8988T (cell line): ENCODE measurements at places on chromosomes 4 and X.

GRCh38 chr4:10697086-10697485, 12.5 kb upstream of the CLNK start:
- DNase-seq = no peak

DNA sequence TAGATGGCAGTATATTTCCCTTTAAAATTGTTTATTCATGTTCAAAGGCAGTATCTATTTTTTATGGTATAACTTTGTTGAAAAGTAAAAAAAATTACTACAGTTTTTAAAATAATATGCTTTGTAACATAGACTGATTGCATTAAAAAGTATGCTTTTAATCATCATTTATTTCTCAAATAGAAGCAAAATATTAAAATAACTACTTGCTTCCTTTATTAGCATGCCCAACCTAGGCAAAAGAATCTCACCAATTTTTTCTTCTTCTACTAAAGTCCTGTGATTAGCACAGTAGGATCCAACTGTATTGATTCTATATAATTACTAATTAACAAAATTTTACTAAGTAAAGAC, 69.6 kb upstream of the NFKB1 start:
- no peak for DNase-seq

DNA sequence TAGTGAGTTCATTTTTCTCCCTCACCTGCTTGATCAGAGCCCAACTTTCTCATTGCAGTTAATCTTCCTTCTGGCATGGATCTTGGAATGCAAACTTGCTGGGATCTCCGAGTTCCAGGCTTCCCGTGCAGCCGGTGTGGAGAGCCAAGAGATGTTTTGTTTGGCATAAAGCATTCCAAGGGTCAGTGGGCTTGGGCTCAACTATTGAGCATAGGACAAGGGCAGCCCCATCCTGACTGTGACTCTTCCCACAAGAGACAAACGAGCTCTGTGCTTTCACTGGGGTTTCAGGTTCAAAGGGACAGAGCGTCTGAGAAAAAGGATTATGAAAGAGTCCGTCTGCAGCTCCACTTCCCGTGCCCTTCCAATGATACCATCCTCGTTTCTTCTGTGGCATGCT, 10.5 kb downstream of the TLR7 start:
- DNase-seq = no peak

DNA sequence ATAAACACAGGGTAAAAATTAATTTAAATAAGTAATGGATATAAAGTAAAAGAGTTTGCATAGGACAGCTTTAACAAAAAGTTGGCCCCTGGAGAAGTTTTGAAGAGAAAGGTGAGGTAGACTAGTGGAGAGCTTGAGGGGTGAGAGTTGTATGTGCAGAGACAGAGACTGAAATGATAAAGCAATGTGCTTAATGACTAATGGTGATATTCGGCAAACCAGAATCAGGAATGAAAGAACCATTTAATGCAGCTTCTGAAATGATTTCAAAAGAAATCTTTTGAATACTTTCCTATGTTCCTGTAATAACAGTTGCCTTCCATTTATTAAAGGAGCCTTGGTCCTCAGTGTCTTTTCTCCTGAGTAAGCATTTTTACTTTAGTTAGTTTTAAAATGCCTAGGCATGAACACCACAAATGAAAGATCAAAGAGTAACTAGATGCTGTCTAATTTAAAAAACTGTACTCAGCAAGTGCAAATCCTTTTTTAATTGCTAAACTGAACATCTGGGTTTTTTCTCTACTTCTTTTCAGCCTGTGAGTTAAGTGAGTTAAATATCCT, 28.5 kb downstream of the CAMK2D start:
- DNase-seq = no peak

- no peak for DNase-seq
These were observed 52.2 kb upstream of the C1QTNF7 start for GRCh38 chr4:15375667-15376066.

DNA sequence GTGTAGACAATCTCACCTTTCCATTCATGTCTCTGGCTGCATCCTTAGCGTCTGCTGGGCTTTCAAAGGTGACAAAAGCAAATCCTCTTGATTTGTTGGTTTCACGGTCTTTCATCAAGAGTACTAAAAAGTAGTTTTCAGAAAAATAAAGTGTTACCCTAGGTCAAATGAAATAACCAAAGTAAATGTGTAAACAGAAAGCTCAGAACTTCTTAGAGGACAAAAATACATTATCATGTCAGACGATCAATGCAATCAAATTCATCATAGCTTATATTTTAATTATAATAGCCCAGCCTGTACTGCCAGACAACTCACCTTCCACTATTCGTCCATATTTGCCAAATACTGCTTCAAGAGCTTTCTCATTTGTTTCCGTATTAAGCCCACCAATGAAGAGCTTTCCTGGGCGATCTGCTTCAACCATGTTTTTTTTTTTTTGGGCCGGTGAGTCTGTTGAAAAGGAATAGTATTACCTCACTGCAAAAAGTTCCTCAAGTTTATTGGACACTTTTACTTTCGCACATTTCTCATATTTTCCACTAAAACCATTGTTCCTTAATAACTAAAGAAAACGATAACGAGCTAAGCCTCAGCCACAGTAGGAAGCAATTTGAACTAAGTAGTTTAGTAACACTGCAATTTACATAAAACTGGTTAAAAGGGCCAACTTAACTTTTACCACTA, 1.4 kb downstream of the RBMX start:
- no peak for DNase-seq

- DNase-seq = no peak
These were observed 144.1 kb downstream of the SOWAHB start for GRCh38 chr4:76753814-76754213.

- no peak for DNase-seq
These were observed 81.4 kb upstream of the IGFBP7 start for GRCh38 chr4:57191523-57192034.

- no peak for DNase-seq
These were observed 177.4 kb downstream of the COL25A1 start for GRCh38 chr4:109125084-109125483.

DNA sequence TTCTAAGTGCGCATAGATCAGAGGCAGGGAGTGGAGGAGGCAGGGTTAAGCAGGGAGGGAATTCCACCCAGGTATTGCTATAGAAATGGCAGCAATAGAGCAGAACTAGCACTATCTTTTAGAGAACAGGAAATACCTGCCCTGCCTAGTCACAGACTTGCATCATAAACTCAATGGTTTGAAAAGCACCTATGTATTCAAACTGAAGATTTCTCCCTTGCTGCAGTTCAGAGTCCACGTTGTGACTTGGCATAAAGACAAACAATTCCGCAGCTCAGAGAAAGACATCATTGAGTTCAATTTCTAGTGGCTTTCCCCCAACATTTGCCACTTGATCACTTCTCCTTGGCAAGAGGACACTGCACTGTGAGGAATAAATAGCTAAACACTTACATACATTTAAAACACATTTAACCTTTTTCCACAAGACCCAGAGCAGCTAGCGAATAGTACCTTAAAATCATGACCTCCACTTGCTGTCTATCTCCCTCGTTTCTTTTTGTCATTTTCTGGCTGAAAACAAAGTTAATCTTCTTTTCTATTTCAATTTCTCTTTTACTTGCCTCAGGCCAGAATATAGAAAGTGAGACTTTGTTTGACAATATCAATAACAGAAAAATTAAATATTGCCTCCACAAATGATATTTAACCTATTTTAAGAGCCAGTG, 42.4 kb downstream of the SLC7A11 start:
- DNase-seq = no peak

DNA sequence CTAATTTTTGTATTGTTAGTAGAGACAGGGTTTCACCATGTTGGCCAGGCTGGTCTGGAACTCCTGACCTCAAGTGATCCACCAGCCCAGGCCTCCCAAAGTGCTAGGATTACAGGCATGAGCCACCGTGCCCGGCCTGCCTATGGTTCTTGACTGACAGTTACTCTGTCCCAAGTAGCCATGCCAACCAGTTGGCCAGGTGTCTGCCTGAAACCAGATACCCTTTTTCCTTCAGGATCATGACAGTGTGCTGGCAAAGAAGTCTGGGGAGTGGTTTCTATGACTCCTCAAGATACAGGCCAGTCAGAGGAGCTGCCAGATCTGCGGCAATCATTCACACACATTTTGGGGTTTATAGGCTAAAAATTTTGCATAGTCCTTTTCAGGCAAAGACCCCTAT, 1.7 kb upstream of the LAS1L start:
- DNase-seq = no peak

DNA sequence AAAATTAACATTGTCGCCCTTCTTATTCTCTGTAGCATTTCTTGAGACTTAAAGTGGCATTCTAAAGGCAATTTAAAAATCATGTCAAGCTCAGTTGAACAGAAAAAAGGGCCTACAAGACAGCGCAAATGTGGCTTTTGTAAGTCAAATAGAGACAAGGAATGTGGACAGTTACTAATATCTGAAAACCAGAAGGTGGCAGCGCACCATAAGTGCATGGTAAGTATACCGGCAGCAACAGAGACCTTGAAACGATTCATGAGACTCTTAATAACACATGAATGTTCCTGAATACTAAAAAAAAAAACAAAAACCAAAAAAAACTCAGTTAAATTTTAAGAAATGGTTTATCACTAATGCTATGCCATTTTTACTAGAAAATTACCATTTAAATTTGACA, 82.4 kb upstream of the HPRT1 start:
- DNase-seq = no peak

DNA sequence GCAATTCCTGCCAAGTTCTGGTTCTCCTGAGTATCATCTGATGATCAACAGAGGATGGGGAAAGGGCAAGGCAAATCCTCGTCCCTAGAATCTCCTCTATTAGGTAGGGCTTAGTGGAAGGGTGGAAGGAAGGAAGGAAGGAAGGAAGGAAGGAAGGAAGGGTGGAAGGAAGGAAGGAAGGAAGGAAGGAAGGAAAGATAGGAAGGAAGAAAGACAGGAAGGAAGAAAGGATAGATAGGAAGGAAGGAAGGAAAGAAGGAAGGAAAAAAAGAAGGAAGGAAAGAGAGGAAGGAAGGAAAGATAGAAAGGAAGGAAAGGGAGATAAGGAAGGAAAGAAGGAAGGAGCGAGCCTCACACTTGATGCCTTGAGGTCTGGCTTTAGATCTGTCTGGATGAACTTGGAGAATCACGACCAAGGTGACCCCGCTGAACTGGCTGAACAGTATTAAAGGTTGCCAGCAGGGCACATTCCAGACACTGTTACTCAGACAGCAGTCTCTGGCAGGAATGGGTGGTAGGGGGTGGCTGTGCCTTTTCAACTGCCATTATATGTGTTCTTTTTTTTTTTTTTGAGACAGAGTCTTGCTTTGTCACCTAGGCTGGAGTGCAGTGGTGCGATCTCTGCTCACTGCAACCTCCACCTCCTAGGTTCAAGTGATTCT, 57.1 kb downstream of the MAP7D2 start:
- DNase-seq = no peak

- DNase-seq = no peak
These were observed 117.2 kb downstream of the SLIT2 start for GRCh38 chr4:20368926-20369325.

- DNase-seq = no peak
These were observed 932.3 kb upstream of the EPHA5 start for GRCh38 chr4:66602622-66603021.

- no peak for DNase-seq
These were observed 196.0 kb downstream of the KCNIP4 start for GRCh38 chr4:21752616-21753015.

GRCh38 chr4:142351958-142352357, 494.1 kb downstream of the INPP4B start:
- no peak for DNase-seq

DNA sequence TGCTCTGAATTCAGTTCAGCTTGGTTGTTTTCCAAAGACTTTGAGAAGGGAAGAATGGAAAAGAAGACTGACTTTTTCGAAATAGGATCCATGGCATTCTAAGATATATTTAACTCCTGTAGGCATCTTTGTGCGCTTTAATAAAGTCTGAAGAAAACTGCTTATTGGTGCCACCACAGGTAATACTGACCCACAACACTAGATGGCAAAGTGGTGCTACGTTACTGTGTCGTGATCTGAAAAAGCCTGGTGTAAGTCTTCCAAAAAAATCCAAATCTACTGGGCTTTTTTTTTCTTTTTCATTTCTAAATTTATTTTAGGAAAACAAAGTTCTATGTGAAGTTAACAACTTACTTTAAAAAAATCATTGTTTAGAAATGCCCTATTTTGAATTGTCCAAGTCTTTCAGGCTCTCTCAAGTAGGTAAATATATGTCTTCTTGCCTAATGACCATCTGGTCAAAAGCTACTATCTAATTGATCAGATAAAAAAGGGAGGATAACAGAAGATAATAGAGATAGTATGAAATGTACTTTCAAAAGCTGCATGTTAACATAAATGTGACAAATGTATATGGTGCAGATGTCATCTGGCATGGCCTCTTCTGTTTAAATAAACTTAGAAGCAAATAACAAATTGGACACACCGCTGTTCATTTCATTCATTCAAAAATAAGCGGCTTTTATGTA, 47.0 kb upstream of the MID1IP1 start:
- DNase-seq = no peak

DNA sequence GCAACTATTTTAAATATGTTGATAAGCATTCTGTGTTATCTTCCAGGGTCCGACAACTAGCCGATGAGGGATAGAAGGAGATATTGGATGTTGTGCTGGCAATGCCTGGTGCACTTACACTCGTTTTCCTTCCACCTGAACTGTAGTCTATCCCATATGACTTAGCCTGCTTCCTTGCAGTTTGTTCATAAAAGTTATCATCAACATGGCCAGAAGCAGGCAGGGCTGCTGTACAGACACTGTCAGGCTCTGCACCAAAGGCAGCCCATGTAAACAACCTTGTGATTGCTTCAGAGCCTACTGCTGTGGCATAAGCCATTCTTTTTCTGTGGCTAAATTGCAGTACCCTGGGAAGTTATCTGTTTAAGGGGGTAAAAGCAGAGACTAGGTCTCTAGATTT, 1.6 kb downstream of the MAPK10 start:
- no peak for DNase-seq
